Fibroblast of skin of left biceps (primary cell): ENCODE measurements at places on chromosomes 11 and 22.

GRCh38 chr11:47269829-47270305, at the start of gene MADD:
Gene MADD, plus strand, starts transcription at chr11:47270133.
- peak; percentile 69 for DNase-seq

- no peak for DNase-seq
These were observed 784.2 kb upstream of the CCDC179 start for GRCh38 chr11:23644443-23644842.

DNA sequence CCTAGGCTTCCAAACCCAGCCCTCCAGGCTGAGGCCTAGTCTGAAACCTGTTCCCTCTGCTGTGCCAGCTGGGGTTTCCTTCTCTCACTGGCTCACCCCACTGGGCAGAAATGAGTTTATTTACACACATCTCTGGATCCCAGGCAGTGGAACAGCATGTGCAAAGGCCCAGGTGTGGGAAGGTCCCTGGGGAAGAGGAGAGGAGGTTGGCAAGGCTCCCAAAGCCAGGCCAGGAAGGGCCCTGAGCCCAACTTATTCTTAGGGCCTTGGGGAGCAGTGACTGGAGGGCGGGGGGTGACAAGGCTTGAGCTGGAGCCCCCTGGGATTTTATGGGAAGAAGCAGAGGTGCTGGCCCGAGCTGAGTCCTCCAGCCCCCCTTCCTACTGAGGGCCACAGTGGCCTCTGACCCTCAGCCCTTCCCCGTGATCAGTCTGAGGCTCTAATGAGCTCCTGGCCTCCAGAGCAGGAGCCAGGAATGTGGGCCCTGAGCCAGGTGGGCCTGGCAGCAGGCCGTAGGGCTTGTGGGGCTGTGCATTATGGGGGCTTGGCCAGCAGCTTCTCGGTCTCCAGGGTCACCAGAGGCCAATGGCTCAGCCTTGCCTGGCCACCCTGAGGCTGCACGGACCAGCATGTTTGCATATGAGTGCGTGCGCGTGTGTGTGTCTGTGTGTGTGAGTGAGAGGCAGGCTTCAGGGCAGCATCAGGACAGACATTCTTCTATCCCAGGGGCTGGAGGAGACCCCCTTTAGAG, 2.9 kb downstream of the MYO7A start:
- DNase-seq, result no peak

DNA sequence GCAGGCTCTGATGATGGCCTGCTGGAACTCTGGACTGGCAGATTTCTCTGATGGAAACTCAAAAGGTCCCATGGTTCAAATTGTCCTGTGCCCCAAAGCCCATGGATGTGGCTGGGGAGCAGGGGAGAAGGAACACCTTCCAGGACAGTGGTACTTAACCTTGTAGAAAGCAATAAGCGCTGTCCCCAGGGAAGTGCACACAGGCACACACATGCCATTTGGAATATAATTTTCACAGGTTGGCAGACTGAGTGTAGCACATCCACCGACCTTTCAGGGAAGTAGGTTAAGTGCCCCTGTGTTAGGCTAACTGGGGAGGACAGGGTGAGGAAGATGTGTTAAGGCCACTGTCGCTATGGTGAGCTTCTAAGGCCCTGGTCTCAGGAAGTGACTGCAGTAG, 17.8 kb downstream of the DDX25 start:
- DNase-seq, result no peak

DNA sequence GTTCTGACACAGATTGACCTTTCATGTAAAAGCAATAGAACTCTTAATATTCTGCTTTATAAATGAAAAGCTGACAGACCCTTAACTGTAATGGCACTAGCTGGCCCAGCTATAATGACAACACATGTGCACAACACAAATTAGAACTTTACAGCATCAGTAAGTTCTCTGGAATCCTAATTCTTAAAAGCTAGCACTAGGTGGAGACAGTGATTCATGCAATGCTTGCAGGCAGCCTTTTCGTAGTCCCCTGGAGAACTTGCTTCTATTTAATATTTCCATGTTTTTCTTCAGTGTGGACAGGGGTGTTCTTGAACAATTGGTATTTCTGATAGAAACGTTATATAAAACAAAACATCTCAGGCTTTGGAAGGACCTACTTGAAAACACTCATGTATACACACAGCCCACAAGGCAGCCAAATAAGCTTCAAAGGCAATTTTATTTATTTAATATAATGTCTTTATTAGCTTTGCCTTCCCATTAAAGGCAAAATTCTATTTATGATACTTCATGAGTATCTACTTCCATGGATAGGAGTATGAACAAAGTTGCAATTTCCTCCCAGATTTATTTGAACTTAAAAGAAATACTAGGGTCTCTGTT, 374.3 kb upstream of the MPPED2 start:
- DNase-seq, result no peak

GRCh38 chr22:37218771-37219411, 6.6 kb upstream of the SSTR3 start:
- DNase-seq, result no peak

- no peak for DNase-seq
These were observed 294.7 kb upstream of the ZC3H12C start for GRCh38 chr11:109798521-109798920.

- DNase-seq, result peak; percentile 93
These were observed 728.3 kb downstream of the METTL15 start for GRCh38 chr11:28836285-28837081.

GRCh38 chr11:45154276-45154675, 7.8 kb downstream of the PRDM11 start:
- DNase-seq, result no peak

DNA sequence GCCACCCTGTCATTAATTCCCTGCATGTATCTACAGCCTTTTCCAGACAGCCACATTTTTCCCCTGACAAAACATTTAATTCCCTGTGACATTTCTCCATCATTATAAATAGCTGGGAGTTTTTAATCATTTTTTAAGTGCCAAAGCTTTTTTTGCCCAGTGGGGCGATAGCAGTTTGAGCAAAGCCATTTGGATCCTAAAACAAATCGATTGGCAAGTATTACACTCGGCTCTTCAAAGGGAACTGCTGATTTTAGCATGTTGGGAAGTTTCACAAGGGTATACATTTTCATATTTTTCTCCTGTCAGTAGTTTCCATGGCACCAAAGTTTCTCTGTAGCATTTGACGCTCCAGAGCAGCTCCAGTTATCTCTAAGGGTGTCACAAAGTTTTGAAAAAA, 210.8 kb downstream of the HIPK3 start:
- DNase-seq, result no peak

DNA sequence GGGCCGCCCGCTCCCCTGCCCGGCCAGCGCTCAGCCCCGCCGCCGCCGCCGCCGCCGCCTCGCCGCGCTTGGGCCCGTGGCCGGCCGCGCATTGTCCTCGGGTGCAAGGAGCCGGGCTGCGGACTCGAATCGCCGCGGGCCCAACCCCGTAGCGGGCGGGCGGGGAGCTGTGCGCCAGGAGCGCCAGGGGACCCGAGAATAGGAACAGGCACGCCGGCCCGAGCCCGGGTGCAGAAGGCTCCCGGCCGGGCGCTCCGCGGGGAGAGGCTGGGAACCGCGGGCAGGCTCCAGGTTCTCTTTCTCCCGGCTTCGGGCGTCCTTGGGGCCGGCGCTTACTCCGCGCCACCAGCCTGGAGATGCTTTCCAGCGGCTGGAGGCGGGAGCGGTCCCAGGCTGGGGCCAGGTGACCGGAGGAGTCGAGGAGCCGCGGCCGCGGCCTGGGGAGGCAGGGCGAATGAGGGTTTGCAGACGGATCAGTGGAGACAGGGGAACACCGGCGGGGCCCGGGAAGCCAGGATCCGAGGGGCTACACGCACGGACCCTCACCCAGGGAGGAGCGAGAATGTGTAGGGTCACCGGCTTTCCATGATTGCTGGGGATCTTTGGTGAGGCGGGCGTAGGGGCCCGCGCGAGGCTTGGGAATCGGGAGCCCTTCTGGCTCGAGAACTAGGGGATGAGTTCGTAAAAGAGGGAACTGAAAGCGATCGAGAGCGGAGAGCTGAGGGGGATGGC, 726 bp downstream of the PKNOX2 start:
- DNase-seq, result no peak

GRCh38 chr22:50432131-50432876, 42.5 kb downstream of the SBF1 start:
- DNase-seq, result no peak

DNA sequence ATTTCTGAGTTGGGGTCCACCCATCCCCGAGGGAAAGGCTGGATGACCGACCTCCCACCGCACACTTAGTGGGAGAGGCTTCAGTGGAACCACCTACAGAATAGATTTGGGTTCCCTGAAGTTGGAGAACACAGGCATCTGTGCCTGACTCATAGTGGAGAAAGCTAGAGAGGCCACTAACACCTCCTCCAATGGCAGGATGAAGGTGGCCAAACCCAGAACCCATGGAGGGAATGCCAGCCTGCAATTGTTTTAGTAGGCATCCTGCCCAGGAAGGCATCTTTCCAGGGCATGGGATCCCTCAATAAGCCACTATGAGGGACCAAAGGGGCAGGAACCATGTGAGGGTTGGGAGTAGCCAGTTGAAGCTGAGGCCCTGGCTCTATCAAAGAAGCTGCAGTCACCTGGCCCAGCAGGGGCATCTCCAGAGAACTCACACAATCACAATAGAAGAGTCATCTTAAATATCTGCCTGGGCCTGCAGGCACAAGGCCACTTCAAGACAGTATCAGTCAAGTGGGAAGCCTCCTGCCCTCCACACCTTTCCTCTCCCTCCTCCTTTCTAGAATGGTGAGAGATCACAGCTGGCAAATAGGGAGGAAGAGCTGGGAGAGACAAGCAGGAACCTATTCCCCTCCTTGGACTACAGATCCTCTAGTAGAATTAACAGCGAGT, 124.1 kb upstream of the CSNK2A3 start:
- DNase-seq, result no peak

- no peak for DNase-seq
These were observed 6.8 kb downstream of the SELENOO start for GRCh38 chr22:50207383-50208140.

DNA sequence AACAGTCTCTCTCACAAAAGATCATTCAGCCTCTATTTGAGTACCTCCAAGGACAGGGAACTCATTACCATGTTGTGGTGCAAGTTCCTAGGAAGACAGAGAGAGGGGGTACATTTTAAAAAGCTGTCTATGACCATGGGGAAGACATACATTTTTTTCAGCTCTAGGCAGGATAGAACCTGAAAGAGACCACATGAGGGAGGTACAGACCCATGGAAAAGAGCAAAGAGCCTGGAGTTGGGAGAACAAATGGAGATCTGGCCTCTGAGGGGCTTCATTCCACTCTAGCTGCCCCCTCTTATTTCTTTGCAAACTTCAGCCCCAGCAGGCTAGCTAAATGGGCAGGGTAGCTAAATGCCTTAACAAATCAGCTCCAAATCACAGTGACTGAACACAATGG, 36.3 kb downstream of the KCNC1 start:
- no peak for DNase-seq

DNA sequence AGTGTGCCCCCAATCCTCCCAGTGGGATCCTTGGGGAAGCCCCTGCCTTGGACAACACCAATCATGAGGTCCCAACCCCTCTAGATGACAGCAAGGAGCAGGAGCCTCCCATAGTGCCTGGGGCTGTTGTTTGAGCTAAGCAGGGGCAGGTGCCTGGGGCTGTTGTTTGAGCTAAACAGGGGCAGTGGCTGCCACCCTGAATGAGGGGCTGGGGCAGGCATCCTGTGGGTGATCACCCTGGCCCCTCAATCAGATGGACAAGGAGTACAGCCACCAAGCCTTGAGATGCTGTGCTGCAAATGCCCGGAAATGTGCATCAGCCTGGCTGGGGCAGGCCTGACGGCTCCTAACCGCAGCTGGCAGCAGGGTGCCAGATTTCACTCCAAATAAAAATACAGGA, 66.7 kb downstream of the MYEOV start:
- no peak for DNase-seq

- DNase-seq, result no peak
These were observed 7.6 kb downstream of the IGF2 start for GRCh38 chr11:2131371-2132236.
